ENCODE measurements at places on chromosomes 16 and 17.
A peak's percentile ranks its signal among the peaks of the same experiment; 100 is the strongest.

DNA sequence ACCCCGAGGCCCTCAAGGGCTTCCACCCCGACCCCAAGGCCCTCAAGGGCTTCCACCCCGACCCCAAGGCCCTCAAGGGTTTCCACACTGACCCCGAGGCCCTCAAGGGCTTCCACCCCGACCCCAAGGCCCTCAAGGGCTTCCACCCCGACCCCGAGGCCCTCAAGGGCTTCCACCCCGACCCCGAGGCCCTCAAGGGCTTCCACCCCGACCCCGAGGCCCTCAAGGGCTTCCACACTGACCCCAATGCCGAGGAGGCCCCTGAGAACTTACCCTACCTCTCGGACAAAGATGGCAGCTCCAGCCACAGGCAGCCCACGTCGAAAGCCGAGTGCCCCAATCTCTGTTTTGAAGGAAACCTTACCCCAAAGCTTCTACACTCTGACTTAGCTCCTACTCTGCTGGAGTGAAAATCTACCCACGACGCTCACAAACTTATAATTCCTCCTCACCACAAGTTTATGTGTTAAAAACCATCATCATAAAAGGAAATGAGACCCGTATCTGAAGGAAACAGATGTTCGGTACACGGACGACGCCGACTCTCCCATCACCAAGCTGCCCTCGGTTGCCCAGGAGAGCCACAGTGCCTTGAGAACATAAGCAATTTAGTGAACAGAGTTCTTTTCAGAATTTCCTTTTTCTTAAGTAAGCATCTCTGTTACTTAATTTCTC lies 61.2 kb upstream of the RPH3AL start:
- no peak for DNase-seq

GRCh38 chr17:77419547-77420094 lies 278.9 kb downstream of the SEC14L1 start:
- no peak for DNase-seq

- no peak for DNase-seq
Observed at GRCh38 chr16:12002447-12003006, 26.0 kb downstream of the SNX29 start.

GRCh38 chr17:13437966-13438779 lies 163.6 kb downstream of the HS3ST3A1 start:
- DNase-seq = no peak

DNA sequence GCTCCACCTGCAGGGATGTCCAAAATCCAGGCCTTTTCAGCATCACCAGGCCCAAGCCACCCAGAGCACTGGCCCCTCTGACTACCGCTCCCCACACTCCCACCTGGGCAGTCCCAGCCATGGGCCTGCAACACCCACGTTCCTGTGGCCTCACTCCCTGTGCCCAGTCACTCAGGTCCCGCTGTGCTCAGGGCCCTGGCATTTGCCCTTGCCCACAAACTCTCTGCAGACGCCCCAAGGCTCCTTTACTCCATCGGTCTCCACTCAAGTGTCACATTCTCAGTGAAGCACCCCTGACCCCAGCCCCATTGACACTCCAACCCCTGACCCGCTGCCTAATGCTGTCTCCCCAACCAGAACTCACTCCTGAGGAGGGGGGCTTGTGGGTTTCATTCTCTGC lies 23.6 kb downstream of the MPG start:
- DNase-seq = no peak

- DNase-seq = no peak
Observed at GRCh38 chr17:16003841-16004240, 4.2 kb downstream of the TTC19 start.

- DNase-seq = no peak
Observed at GRCh38 chr17:20315821-20316220, 151.5 kb downstream of the LGALS9B start.

DNA sequence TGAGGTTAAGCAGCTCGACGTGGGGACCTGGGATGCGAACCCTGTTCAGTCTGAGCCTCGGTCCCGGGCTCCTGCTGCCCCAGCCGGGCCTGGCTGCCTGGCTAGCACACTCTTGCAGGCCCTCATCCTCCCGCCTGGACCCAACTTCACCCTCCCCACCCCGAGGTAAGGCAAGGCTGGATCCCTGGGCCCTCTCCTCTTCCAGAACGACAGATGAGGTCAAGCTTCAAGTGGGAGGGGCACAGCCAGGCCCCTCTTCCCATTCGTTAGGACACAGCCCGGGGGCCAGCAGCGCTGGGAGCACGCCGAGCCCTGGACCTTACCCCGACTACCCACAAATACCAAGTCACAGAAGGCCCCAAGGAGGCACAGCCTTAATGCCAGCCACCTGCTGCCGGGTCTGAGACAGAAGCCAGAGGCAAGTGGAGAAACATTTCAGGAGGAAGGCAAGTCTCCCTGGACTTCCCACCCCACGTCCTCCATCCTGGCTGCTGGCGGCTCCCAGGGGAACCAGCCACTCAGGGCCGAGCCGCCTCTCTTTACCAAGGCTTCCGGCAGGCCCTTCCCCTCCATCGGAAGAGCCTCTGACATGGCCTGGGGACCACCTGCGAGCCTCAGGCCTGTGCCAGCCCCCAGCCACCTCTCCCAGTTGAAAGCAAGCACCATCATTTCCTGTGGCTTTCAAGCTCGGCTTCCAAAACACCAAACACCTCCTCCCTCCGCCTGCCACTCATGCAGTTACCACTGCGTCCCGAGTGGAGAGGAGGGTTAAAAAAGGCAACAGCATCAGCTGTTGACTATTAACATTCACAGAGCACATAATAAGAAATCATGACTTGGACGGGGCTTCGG lies 59.9 kb downstream of the RPH3AL start:
- DNase-seq = no peak

DNA sequence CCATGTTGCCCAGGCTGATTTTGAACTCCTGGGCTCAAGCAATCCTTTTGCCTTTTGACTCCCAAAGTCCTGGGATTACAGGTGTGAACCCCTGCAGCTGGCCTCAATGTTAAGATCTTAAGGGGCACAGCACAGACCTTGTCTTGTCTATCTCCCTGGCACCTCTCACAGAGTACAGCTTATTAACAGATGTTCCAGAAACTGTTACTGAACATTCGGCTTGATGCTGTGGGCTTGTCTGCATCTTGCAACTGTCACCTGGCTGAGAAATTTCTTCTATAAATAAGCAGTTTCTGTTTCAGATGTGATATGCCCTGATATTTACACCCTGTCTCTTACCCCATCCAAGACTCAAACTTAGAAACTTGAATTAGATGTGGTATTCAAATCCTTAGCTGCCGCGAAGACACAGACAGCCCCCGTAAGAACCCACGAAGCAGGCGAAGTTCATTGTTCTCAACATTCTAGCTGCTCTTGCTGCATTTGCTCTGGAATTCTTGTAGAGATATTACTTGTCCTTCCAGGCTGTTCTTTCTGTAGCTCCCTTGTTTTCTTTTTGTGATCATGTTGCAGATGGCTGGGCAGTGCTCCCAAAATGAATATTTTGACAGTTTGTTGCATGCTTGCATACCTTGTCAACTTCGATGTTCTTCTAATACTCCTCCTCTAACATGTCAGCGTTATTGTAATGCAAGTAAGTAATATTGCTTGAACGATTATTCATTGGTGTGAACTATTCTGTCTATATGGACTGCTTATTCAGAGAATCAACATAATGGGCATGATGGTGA lies at the start of gene TNFRSF17:
TNFRSF17 (plus strand) TSS at position 450 of the 791 bp plus-strand sequence; CDS start at position 565, 115 bp downstream.
- no peak for DNase-seq

DNA sequence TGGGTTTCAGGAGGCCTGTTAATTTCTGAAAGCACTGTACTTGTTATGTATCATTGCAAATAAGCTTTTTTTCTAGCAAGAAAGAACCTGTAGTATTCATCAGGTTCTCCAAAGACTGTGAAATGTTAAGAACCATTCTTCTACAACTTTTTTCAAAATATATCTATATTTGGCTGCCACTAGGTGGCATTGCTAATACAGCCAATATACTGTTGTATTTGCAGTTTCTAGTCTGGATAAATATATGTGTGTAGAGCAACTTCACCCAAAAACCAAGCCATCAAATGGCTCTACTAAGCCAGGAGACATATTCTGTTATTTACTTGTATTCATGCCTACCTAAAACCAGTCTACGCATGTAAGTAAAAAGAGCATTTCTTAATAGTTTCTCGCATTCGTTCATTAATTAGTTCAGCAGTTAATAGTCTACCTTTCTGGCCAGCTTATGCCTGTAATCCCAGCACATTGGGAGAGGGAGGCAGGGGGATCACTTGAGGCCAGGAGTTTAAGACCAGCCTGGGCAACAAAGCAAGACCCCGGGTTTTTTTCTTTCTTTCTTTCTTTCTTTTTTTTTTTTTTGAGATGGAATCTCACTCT lies 39.5 kb downstream of the VMP1 start:
- no peak for DNase-seq

- DNase-seq = peak; percentile 75
Observed at GRCh38 chr17:82126556-82127314, 28.7 kb upstream of the FASN start.

DNA sequence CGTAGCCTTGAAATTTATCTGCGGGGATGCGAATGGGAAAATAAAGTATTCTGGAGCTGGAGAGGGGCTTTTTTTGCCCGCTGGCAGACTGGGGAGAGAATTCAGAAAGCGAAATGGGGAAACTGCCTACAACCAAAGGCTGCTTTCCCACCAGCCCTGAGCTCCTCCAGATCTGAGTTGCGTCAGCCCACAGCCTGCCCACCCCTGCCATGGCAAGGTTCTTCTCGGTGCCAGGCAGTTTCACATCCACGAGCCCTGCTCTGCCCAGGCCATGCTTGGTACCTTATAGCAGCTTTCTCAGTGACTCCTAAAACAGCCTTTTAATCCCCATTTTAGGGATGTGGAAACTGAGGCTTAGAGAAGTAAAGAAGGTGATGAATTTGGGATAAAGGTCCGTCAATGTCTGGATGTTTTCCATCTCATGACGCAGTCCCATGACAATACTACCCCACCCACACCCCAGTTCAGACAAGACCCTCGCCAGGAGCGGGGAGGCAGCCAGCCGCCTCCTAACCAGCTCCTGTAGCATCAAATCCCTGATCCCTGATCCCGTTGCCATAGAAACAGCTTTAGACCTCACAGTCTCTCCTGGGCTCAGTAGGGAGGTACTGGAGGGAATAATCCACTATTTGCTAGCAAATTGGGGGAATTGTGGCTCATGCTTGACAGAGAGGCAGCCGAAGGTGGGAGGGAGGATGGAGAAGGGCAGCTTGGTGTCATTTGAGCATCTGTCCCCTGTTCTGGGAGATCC lies 113.5 kb downstream of the MGAT5B start:
- DNase-seq = no peak

- DNase-seq = no peak
Observed at GRCh38 chr17:32010114-32010513, 2.9 kb downstream of the LRRC37B start.

DNA sequence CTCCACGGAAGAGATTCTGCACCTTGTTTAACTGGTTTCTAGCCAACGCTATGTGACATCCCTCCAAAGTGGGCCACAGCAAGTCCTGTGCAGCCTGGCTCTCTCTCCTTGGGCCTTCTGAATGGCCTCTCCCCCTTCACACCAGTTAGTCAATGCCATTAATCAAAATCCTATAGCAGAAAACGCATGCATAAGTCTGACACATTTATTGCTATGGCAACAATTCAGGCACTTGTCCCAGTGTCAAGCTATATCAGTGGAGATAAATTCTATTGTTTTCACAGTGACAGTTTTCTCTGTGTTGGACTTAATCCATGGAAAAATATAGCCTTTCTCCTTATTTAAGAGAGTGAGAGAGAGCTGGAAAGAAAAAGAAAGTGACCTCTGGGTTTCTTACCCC lies 87.2 kb upstream of the TOX3 start:
- no peak for DNase-seq

DNA sequence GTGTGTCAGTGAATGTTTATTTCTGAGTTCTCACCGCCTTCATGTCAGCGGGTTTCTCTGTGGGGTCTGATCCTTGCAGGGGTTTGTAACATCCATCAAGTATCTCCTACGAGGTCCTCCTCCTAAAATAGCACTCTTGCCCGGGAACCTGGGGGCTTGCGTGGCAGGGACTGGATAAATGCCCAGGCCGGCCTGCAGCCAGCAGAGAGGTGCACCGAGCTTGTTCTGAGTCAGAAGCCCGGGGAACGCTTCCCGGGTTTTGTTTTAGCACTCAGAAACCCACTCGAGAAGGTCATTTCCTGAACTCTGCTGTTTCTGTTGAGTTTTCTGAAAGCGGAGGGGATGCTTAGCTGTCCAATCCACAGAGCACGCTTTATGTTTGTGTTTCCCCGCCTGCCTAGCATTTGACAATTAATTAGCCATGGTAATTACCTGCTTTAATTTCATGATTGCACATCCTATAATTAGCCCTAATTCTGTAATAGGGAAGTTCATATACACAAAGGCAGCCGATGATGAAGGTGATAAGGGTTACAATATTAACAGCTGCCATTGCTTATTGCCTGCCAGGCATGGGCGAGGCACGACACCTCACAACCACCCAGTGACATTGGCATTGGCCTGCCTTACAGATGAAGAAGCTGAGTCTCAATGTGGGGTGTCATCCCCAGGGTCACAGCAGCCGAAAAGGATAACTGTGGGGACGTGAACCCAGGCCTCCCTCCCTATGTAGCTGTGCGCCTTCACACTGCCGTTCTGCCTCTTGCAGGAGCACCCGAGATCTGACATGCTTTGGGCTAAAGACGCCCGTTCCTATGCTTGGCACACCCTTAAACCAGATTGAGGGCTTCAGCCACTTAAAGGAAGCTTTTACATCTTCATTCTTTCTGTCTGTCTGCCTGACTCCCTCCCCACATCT lies 333.1 kb downstream of the CPPED1 start:
- DNase-seq = no peak

GRCh38 chr16:12152740-12153139 lies 176.2 kb downstream of the SNX29 start:
- DNase-seq = no peak

- no peak for DNase-seq
Observed at GRCh38 chr16:71376465-71377157, 18.1 kb downstream of the CALB2 start.

DNA sequence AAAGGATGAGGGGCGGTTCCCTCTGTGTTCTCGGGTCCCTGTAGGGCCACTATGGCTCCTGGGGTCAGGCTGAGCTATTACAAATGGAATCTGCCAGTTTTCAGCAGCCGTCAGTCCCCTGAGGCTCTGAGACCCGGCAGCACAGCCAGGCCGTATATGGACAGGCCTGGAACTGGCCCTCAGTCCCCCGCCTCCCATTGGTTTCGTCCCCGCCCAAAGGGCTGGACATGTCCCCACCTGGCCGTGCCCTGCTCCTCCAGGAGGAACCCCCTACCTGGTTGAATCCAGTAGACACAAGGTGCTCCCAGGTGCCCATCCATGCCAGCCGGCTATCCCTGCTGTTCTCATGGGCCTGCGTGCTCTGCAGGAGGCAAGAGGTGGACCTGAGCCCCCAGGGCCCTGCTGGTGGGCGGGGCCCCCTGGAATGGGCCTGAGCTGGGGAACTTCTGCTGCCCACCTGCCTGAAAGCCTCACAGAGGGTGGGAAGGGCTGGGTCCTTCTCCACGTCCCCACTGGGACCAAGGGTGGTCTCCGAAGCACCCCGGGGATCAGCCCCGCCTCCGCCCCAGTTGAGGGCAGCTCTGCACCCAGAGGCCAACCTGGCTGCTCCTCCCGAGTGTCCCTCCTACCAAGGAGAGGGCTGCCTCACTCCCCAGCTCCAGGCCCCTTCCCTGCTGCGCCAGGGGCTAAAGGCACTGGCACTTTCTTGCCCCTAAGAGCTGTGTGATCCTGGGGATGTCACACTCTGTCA lies 16.8 kb downstream of the VASN start:
- no peak for DNase-seq

Measured in activated CD8-positive, alpha-beta memory T cell treated with anti-CD3 and anti-CD28 coated beads, Interleukin-2, amount 50 U/mL, for 4 hours (primary cell).